ENCODE measurements at places on chromosomes 12 and 14.

DNA sequence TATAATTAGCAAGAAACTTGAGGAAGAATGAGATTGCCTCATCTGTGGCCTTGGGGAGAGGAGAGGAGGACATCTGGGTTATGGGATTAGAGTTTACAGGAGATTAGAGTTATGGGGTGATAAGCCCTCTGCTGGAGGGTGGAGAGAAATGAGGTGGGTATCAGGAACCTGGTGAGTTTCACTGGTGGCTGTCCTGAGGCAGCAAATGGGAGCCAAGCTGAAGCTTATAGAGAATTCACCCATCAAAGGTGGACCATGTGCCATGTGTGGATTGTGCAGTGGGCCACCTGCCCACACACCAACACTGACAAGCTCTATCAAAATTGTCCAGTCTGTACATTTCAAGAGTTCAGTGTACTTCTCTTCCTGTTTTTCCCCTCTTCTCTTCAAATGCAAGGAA lies 135.3 kb downstream of the AEBP2 start:
- peak; percentile 33 for DNase-seq

- peak; percentile 64 for DNase-seq
Measured at GRCh38 chr12:126191031-126191891, 1126.0 kb downstream of the AACS start.

GRCh38 chr12:104507672-104508071 lies 50.9 kb downstream of the CHST11 start:
- no peak for DNase-seq

- DNase-seq, result peak; percentile 92
Measured at GRCh38 chr12:56488041-56488955, at the start of gene GLS2. TSS of gene GLS2 (minus strand) at chr12:56488161. CDS start at chr12:56488118, 43 bp downstream.

DNA sequence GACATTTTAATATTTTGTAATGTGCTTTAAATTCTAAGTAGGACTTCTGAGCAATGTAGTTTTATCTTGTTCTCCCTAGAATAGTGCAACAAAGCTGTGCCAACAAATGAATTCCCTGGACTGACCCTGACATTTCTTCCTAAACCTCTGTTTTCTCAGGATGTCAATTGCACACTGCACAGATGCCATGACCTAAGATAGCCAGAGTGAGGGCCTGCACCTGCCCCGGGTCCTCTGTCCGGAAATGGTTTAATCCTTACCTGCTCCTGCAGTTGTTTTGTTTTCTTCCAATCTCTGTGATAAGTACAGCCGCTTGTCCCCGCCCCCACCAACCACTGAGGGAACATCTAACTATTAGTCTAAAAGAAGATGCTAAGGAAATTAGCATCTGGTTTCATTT lies 831.5 kb downstream of the GALC start:
- no peak for DNase-seq

DNA sequence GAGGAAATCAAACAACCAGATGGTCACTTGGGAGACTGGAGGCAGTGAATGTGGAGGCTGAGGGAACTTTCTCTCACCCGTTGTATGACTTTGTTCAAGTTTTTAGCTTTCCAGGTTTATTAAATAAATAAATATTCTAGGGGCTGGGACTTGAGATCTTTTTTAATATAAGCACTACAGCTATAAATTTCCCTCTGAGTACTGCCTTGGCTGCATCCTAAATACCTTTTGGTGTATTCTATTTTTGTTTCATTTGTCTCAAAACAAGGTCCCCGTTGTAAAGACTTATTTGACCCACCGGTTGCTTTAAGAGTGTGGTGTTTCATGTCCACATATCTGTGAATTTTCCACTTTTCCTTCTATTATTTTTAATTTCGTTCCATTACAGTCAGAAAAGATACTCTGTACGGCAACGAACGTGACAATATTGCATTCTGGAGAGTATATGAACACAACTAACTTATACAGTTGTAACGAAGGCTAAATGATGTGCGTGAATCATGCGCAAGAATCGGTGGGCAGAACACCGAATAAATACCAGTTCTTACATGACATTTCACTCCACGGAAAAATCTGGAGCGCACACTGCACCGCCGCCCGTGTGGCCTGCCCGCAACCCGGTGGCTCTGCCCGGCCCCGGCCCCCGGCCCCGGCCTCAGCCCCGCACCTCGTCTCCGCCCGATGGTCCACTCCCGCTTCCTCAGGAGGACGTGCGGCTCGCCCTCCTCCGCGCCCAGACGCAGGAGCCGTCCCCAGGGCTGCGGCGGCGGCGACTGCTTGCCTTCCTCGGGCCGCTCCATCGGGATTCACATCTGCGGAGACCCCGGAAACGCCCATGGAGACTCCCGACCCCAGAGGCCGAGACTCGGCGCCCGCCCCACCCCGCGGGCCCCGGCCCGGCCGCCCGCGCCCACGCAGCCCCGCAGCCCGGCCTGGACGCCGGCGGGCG lies 602 bp downstream of the CHFR start:
- peak; percentile 70 for DNase-seq

DNA sequence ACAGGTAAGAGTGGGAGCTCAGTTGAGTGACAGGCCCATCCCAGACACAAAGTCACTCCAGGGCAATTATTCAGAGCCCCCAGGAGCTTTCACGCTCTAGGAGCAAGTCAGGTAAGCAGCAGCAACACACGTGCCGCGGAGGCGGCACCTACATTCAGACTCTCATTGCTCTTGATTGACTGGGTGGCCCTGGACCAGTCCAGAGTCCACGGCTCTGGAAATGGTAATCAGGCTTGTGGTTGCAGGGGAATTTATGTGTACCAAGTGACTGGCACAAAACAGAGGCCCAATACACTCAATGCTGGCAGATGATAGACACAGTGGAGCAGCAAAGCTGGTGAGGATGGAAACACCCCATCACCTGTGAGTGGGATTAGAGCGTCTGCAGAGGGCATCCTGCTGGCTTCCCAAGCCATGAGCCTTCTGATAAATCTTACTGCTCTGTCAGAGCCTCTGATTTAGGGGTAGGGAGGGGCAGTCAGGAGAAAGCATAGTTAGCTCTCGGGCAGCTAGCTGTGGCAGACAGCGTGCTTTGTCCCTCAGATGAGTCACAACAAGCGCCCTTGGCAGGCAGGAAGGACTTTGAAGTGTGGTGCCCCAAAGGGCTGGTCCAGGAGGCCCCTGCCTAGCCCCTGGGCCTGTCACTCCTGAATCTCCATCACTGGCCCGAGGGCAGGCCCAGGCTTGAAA lies 344.7 kb downstream of the CACNA1C start:
- no peak for DNase-seq

GRCh38 chr14:36054353-36055051 lies 122.0 kb downstream of the PTCSC3 start:
- DNase-seq, result no peak

- no peak for DNase-seq
Measured at GRCh38 chr12:109968801-109969200, 27.4 kb downstream of the GIT2 start.

GRCh38 chr12:1080520-1081223 lies 89.6 kb downstream of the ERC1 start:
- no peak for DNase-seq

DNA sequence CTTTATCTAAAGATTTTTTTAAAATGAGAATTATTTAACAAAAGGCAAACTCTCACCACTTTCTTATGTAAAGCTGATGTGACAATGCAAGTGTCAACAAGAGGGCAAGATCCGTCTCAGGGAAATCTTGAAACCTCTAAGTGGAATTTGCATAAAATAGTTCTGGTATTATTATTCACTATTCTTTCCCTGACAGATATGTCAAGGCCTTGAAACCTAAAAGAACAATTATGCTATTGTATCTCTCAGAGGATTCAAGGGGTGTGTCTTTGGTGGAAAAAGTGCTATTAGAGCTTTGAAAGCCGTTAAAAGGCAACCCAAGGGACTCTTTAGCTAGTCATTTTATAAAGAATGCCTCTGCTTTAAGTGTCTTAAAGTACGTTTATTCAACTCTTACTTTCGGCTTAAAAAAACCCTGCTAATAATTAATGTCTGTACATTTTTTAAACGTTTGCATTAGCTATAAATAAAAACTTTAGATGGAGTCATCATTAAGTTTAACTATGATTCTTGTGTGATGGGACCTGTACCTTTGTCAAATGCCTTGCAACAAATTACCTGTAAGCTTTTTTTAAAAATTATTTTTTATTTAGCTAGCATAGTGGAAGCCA lies 585.5 kb downstream of the VRK1 start:
- no peak for DNase-seq

GRCh38 chr12:127083008-127083949 lies 1183.7 kb upstream of the TMEM132C start:
- DNase-seq, result peak; percentile 61

- no peak for DNase-seq
Measured at GRCh38 chr12:51186465-51187085, 13.6 kb upstream of the TFCP2 start.

- no peak for DNase-seq
Measured at GRCh38 chr12:106044773-106045172, 94.0 kb downstream of the NUAK1 start.

GRCh38 chr12:25556153-25556552 lies 3.1 kb upstream of the LMNTD1 start:
- DNase-seq, result no peak

DNA sequence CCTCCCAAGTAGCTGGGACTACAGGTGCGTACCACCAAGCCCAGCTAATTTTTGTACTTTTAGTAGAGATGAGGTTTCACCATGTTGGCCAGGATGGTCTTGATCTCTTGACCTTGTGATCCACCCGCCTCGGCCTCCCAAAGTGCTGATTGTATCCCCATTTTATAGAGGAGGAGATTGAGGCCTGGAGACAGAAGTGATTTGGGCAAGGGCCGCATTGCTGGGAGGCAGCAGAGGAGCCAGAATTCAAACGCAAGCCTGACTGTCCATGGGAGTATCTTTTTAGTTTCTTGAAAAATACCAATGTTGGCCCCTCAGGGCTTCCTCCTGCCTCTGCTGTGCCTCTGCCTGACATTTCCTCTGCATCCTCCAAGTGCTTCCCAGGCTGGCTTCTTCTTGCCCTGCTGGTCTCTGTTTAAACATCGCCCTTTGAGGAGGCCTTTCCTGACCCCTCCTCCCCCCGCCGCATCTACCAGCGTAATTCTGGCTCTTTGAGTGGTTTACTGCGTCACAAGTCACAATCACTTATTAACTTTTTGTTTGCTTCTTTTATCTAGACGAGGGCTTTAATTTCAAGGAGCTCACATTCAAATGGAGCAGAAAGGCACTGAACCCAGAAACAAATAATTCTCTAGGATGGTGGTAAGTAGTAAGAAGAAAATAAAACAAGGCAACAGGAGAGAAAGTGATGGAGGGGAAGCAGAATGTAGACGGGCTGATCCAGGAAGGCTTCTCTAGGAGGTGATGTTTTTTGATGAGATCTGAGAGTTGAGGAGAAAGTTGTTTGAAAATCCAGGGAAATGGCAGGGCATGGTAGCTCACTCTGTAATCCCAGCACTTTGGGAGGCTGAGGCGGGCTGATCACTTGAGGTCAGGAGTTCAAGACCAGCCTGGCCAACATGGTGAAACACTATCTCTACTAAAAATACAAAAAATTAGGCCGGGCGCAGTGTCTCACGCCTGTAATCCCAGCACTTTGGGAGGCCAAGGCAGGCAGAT lies 91.0 kb upstream of the MED13L start:
- DNase-seq, result no peak

DNA sequence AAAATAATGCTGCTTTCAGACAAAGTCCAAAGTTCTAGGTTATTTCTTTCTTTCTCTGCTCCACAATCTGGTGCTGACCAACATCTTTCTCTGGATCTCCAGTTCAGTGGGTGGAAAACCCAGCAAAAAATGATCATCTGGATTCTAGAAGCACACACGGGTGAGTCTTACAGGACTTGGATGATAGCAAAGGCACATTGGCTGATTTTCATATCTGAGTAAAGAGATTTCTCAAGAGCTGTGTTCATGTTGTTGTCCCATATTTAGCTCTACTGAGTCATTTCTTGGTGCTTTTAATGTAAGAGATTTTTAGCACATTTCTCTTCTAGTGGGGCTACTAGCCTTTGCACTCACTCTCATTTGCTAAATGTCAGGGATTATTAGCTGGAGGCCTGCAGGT lies 336.7 kb downstream of the GALC start:
- DNase-seq, result no peak

DNA sequence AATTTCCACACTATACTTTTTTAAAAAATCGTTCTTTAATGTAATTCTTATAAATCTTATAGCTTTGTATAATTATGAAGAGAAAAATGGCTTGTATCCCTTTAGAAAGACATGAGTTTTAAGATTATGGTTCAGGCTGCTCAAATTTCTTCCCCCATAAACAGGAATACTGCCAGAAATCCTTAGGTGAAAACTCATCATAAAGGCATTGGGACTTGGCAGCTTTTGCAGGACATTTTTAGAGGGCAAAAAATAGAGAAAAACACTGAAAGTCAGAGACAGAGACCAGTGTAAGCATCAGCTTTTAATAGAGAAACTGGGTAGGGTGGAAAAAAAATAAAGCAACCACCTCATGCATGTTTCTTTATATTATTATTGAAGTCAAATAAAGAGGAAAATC lies 29.1 kb downstream of the LRRK2 start:
- no peak for DNase-seq

DNA sequence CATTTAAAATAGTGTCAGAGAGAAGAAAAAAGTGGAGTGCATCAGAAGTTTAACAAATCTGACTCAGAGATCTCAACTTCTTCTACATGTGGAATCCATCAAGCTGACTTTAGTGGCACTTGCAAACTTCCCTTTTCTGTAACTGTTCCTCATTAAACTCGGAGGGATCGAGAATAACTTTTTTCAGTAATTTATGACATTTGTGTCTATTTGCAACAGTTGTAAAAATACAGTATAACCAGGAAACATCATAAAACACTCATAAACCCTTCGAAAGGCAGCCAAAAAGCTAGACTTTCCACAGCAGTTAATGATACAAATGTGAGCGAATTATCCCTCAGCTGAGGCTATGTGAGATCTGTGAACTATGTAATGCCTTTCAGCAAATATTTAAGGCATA lies 1936.8 kb upstream of the SEL1L start:
- DNase-seq, result no peak

DNA sequence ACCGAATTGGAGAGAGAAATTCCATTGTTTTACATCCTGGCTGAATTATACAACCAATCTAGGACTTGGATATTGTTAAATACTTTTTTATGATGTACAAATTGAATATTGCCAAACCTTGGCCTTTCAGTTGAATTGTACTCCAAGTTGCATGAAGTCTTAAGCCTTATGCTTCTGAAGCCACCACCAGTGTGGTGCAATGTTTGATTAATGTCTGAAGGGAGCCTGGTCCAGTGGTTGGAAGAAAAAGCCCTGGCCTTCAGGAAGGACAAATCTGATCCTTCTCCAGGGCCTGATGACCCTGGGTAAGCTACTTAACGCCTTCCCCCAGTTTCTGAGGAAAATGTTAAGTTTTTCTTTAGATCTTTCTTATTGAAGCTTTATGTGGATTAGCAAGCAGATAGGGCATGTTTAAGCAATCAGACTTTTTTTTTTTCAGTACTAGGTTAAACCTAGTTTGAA lies 72.0 kb downstream of the PAPOLA start:
- DNase-seq, result no peak

- DNase-seq, result peak; percentile 78
Measured at GRCh38 chr12:80320121-80320678, 123.8 kb upstream of the PTPRQ start.

GRCh38 chr14:28742171-28742846 lies 24.3 kb upstream of the FOXG1 start:
- no peak for DNase-seq

- no peak for DNase-seq
Measured at GRCh38 chr14:91919814-91920213, 27.7 kb downstream of the FBLN5 start.
